ENCODE measurements at places on chromosomes 7 and 10.
A peak's percentile ranks its signal among the peaks of the same experiment; 100 is the strongest.

DNA sequence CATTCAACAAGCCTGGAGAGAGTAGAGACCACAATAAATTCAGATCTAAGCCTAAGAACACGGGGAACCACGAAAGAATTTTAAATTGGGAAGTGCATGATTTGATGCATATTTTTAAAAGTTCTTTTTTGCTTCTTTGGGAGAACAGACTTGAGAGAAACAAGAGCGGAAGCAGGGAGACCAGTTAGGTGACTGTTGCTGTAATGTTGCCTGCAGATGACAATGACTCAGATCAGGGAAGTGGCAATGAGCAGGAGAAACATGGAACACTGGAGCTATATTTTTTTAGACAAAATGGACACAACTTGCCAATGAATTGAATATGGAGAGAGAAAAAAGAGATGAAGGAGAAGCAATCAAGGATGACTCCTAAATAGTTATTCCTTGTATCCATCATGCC lies 125.1 kb downstream of the RAPGEF5 start:
- DNase-seq = no peak

- no peak for DNase-seq
These were observed 394.8 kb upstream of the IGFBP3 start for GRCh38 chr7:46315891-46316290.

DNA sequence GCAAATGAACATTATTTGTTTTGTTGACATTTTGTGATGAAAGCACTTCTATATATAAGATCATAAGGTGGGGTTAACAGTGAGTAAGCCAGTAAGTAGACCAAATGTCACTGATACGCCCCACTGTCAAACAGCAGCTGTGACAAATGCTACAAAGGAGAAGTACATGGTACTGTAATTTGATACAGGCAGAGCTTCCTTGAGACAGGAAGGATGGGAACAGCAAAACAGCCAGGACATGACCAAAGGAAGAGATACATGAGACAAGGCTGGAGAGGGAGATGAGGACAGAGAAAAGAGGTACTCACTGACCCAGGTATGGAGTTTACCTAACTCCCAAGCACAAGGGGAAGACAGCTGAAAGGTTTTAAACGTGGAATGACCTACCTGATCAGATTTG lies 127.0 kb downstream of the SRPK2 start:
- no peak for DNase-seq

DNA sequence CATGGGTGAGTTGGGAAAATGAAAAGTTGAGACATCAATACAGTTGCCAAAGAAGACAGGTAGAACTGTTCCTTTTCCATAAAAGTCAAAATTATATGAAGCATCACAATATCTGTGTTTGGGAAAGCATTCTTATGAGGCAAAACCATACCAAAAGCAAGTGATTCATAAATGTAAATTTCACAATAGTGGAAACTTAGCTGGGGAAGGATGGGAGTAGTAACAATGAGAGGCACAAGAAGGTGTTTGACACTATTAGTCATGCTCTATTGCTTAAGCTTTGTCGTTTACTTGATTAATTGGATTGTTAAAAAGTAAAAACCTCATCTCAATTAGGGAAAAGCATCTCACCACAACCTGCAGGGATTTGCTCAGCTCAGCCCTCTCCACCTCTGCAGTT lies 240.2 kb downstream of the C7orf25 start:
- no peak for DNase-seq

DNA sequence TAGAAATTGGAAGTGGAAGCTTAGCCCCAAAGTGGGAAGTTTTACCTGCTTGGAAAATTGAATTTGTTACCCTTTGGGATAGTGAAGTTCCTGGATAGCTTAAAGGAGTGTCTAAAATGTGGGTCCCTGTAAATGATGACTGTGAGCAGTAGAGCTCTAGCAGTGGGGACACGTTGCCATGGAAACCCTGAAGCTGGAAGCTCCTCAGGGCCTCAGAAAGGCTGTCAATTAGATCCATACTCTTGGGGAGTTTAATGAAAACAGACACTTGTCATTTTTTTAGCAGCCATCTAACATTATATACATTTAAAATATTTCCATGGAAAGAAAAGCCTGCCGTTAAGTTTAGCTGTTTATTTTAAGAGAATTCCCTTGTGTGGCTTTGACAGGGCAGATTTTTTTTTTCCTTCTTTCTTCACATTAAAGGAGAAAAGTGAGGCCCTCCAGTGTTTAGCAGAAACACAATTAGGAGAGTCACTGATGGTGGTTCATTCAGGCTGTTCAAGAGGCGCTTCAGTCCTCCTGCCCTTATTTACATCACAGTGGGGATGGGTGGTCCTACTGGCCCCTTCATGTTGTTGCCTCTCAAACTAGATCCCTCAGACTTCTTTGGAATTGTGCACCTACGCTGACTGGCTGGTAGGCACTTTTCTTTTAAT lies 518.4 kb downstream of the CCSER2 start:
- no peak for DNase-seq

GRCh38 chr7:119026391-119026790 lies 801.9 kb downstream of the ANKRD7 start:
- no peak for DNase-seq

DNA sequence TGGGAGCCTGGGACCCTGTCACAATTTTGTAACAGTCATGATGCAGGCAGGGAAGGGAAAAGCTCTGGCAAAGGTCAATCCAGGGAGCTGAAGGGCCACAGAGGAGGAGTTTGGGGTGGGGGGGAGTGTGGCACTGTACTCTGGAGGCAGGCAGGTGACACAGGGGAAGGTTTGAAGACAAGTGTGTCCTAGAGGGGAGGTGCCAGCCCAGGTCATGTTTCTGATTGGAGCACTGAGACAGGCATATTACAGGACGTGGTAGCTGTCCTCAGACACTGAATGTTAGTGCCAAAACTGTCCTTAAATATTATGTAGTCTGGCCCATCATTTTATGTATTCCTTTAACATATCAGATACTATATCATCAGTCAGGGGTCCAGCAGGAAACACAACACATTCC lies 75.6 kb upstream of the LRRC4 start:
- DNase-seq = no peak

DNA sequence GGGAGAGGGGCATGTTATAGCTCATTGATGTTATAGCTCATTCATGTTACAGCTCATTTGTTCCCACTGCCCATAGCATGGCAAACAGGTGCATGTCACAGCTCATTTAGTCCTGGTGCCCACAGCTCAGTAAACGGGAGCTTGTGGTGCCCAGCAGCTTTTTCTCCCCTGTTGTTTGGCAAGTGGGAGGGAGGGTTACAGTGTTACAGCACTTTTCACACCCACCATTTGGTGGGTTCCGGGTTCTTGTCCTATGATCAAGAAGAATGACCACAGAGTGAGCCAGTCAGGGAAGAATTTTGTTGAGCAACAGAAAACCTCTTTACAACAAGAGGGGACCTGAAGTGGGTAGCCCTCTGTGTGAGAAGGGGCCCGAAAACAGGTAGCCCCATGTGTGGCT lies 162.8 kb upstream of the CSTF2T start:
- DNase-seq = no peak

DNA sequence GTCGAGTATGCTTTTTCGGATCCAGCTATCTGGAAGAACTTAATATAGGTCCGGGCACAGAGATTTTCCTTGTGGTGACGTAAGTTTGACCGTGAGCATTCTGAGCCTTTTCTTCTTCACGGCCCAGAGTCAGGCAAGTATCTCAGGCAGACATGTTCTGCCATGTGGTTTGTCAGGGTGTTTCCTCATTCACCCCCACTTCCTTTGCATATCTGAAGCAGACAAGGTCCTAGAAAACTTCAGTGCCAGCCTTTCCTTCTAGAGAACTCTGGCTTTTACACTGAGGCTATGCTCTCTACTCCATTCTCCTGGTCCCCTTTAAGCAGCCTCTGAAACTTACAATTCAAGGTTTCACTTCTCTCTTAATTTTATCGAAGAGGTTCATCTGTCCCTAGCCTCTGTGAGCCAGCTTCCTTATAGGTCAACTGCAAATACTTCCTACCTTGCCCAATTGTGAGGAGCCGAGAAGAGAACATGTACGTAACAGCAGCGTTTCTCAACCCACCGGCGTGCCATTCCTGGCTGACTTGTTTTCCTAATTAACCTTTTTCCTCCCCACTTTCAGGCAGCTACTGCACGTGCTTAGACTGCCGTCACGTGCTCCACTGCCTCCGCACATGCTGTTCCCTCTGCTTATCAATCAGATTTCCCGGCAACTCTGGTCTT lies 47.3 kb downstream of the CDCA7L start:
- DNase-seq = peak; percentile 5

DNA sequence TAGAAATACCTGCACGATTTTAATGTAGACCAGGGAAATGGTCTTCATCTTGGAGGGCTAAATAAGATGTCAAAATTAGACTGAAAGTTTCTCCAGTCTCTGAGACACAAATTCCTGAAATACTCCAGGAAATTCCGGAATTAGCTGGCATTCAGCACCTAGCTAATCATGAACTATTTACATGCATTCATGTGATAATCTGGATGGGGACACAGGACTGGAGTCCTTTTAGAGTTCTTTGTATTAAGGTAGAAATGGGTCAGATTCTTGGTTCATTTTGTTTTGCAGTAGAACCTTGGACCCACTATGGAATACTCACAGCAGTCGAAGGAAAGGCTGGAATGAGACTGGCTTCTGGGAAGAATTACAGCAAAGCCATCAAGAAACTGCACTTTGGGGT lies 65.3 kb upstream of the MDFIC start:
- no peak for DNase-seq

- no peak for DNase-seq
These were observed 4.0 kb upstream of the ATP6V1F start for GRCh38 chr7:128858380-128859231.

- peak; percentile 14 for DNase-seq
These were observed 4.5 kb downstream of the STAM start for GRCh38 chr10:17648243-17649035.

DNA sequence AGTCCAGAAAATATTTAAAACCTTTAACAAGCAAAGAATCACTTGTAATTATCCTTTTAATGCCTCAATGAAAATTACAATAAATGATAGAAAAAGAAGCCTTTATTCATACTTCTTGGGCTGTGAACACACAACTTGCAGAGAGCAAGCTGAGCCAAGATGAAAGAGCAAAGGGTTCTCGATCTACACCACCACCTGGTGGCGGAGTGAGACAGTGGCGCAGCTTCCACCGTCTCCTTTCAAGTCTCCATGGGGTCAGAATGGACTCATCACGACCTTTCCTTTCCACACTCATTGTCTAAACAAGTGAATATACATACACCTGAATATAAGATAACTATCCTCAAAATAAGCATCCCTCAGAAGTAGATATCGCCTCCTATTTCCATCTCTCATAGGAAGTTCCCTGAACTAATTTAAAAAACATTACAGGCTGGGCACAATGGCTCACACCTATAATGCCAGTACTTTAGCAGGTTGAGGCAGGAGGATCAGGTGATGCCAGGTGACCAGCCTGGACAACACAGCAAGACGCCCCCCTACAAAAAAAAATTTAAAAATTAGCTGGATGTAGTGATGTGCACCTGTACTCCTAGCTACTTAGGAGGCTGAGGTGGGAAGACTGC lies 40.7 kb downstream of the ATE1 start:
- peak; percentile 9 for DNase-seq

DNA sequence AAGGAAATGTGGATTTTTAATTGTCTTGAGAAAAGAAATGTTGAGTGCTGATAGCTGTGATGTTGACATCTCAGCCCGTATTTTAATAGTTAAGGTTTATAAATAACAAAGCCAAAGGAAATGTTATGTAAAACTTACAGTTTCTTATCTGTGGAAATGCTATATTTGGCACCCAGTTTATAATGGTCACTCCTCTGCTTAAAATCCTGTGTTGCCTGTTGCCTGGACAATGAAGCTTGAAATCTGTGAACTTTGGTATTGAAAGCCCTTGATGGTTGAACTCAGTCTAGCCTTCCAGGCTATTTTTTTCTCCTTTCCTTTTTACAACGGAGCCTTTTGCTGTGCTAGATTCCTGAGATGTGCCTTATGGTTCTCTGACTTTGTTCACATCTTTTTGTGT lies 46.5 kb downstream of the MCU start:
- DNase-seq = no peak

DNA sequence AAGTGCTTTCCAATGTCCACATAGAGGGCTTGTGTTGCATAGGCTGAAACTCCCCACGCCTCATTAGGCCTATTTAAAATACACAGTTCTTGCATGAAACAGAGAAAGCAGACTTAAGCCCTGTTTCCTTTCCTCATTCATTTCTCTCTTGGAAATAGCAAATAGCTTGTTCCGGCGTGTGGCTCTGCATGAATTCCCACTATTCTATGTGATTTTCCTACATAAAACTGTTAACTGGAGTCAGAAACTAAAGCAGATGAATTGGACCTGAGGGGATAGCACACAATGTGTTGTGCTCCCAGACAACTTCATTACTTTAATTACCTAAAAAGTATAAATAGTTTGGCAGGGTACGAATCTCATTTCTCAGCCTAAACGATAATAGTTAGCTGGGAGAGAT lies 981.5 kb downstream of the SORCS1 start:
- DNase-seq = no peak

GRCh38 chr7:85074-85882 lies 107.1 kb upstream of the FAM20C start:
- no peak for DNase-seq

DNA sequence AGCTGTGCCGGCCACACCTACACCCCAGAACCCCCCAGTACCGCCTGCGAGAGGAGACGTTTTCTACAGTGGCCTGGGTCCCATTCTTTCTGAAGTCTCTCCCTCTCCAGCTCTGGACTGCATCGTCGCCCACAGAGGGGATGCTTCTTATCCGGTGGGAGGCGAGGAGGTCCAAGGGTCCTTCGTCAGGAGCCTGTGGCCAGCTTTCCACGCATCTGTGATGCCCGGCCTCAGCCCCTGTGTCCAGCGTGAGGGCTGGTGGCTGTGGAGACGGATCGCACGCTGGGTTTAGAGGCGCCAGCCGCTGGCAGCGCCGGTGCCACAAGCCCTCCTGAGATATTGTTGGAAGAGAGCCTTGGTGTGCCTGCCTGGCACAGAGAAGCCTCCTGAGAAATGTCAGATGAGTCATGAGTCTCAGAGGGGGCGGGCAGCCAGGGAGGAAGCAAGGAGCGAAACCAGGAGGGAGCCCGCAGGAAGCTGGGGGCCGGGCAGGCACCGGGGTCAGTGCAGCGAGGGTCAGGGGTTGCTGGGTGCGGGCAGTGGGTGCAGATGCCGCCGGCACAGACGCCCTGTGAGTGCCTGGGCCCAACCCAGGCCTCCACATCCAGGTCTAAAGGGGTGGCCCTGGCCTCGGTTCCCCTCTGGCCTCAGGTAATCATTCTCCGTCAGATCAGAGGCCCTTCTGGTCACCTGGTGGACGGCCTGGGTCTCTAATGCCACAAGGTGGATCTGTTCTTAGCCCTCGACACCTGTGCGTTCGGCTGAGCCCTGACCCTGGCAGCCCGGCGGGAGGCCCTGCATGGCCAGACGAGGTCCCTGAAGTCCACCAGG lies 86.0 kb upstream of the DIP2C start:
- no peak for DNase-seq

- DNase-seq = peak; percentile 64
These were observed 28.4 kb downstream of the TMEM130 start for GRCh38 chr7:98841179-98841997.
